T-helper 2 cell (primary cell): ENCODE measurements at places on chromosomes 11 and 22.

- DNase-seq = no peak
Observed at GRCh38 chr22:38247713-38248112, 25.1 kb downstream of the TMEM184B start.

- peak; percentile 12 for DNase-seq
Observed at GRCh38 chr11:12717851-12718291, 43.6 kb downstream of the TEAD1 start.

- no peak for DNase-seq
Observed at GRCh38 chr11:57356268-57356667, 18.1 kb downstream of the P2RX3 start.

GRCh38 chr11:105236664-105237063 lies 97.1 kb upstream of the CARD18 start:
- DNase-seq = no peak

GRCh38 chr22:20590477-20591294 lies 83.3 kb downstream of the MED15 start:
- DNase-seq = no peak

GRCh38 chr22:46297151-46297812 lies 612 bp downstream of the GTSE1 start:
- DNase-seq = no peak

DNA sequence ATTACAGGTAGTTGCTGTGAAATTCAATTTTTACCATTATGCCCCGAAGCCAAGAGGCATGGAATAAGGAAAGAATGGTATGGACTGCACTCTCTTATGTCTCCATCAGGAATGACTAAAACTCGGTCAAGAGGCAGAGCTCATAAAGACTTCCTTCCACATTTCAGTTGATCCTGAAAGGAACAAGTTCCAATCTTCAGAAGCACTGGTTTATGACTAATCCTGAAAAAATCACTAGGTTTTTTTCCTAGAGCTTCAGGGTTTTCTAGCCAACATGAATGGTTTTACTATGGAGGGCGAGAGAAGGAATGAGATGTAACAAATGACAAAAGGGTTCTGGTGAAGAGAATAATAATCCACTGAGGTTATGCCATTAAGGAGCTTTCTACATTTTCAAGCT lies 832.2 kb downstream of the NTM start:
- DNase-seq = no peak

GRCh38 chr11:40722179-40722795 lies 737.2 kb downstream of the LRRC4C start:
- peak; percentile 1 for DNase-seq

- DNase-seq = no peak
Observed at GRCh38 chr22:23085785-23086184, 15.5 kb downstream of the GNAZ start.

DNA sequence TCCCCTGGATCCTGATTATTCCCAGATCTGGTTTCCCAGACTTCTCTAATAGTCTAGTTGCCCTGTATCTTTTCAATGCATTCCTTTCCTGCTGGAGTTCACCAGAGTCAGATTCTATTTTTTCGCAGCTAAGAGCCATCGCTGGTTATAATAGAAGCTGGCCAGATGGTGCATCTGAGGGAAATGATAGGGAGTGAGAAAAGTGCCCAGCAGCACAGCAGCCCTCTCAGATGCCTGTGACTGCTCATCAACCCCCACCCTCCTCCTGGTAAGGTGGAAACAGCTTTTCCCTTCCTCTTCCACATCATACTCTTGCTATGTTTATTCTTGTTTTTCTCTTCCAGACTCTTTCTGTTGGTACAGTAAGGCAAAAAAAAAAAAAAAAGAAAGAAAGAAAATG lies 12.8 kb downstream of the OR8A1 start:
- no peak for DNase-seq
